ENCODE measurements at places on chromosomes 12 and 14. TPM values are rescaled to one million over a fixed set of nuclear protein-coding genes. Genes with fewer than 3 reads are reported as not detected.
A peak's percentile ranks its signal among the peaks of the same experiment; 100 is the strongest.

DNA sequence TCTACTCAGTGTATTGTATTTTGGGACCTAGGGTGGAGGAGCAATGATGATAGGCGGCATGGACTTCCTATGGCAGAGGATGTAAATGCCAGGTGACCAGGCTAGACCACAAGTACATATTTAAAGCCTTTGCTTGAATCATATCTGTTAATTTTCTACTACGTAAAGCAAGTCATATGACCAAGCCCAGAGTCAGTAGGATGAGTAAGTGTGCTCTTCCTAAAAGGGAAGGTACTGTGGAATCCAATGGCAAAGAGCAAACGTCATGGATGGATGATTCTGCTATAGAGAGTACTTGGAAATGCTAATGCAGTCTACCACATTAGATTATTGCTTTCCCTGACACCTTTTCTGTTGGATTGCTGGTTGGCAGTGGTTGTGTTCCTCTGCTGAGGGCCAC, 16.8 kb downstream of the GPATCH2L start:
- H3K27ac ChIP-seq, result no peak overlapping the region
- H3K4me1 ChIP-seq, result peaks cover 12% of the 10 kb centered on the region
- H3K4me3 ChIP-seq, result no peak overlapping the region
- DNase-seq, result no peak
- H3K27me3 ChIP-seq, result no peaks in the 10 kb centered on the region

GRCh38 chr12:91017043-91017442, 12.3 kb upstream of the EPYC start:
- H3K4me3 ChIP-seq, result no peak overlapping the region
- H3K27me3 ChIP-seq, result peaks cover 9% of the 10 kb centered on the region
- no peak for DNase-seq
- no peaks in the 10 kb centered on the region for H3K36me3 ChIP-seq
- H3K4me1 ChIP-seq, result no peaks in the 10 kb centered on the region

Gene SIX6
- not detected for polyA plus RNA-seq

DNA sequence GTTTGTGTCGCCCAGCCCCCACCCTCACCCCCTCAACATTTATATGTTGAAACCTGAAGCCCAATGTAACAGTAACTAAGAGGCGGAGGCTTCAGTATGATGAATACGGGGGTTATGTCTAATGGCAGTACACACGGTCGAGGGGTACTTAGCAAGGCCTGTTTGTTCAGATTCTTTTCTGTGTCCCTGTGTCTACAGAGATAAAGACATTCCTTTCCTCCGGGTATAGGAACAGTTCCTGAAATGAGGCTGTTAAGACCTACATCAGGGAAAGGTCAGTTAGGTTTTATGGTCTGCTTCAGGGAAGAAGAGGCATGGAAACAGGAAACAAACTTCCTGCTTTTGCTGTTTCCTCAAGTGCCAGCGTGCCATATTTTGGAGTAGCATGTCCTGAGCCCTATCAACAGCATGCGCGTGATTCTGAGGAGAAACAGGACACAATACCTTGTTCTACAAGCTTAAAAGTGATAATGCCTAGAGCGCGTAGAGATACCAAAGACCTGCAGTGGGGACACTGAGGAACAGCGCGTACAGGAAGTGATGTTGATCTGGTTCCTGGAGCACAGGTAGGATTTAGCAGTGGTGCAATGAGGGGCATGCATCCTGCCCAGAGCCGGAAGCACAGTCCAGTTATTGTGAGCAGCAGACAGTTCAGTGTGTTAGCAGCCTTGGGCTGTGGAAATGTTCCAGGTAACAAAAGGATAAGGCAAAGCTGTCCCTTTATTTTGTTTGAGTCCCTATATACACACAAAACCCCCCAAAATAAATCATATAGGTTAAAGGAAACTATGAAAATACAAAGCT, 47.2 kb downstream of the FGD4 start:
- H3K27me3 ChIP-seq, result no peaks in the 10 kb centered on the region
- H3K36me3 ChIP-seq, result no peaks in the 10 kb centered on the region
- H3K4me3 ChIP-seq, result no peak overlapping the region

DNA sequence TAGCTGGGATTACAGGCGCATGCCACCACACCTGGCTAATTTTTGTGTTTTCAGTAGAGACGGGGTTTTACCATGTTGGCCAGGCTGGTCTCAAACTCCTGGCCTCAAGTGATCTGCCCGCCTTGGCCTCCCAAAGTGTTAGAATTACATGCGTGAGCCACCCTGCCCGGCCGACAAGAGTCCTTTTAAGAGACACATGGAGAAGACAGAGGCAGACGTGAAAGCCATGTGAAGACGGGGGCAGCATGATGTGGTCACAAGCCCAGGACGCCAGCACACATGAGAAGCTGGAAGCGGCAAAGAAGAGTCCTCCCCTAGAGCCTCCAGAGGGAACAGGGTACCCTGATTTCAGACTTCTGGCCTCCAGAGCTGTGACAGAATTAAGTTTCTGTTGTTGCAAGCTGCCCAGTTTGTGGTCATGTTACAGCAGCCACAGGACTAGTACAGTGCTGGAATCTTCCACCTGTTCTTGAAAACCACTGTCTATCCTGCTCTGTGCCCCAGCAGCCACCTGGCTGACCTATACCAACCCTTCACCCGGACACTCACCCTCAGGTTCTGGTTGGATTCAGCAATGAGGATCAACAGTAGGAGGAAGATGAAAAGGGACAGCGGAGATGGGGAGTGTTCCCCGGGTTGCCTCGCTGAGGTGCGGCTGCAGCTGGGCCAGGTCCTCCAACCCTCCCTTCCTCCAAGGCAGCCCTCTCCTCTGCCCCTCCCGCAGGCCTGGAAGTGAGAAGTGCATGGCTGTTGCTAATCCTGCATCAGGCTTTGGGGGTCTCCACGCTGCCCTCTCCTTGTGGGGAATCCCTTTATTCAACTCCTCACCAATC, 16.9 kb downstream of the VPS37B start:
- H3K27me3 ChIP-seq, result no peaks in the 10 kb centered on the region
- DNase-seq, result no peak
- peaks cover 9% of the 10 kb centered on the region for H3K36me3 ChIP-seq

DNA sequence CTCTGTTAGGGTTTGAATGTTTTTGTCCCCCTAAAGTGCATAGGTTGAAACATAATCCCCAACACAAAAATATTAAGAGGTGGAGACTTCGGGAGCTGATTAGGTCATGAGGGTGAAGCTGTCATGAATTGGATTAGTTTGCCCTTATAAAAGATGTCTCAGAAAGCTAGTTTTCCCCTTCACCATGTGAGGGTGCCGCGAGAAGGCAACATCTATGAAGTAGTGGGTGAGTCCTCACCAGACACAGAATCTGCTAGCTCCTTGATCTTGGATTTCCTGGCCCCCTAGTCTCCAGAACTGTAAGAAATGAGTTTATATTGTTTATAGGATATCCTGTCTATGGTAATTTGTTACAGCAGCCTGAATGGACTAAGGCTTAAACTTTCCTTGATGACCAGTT, 301.5 kb upstream of the ATP2B1 start:
- H3K4me3 ChIP-seq, result no peak overlapping the region
- H3K4me1 ChIP-seq, result peaks cover 7% of the 10 kb centered on the region
- H3K27ac ChIP-seq, result no peak overlapping the region
- no peaks in the 10 kb centered on the region for H3K27me3 ChIP-seq

- peak overlapping the region; percentile 39 for H3K4me3 ChIP-seq
- no peak for DNase-seq
- peaks cover 38% of the 10 kb centered on the region for H3K4me1 ChIP-seq
- H3K27me3 ChIP-seq, result no peaks in the 10 kb centered on the region
These were observed 17.0 kb downstream of the VCPKMT start for GRCh38 chr14:50099335-50099734.

GRCh38 chr14:83607682-83608081, 1922.3 kb upstream of the FLRT2 start:
- no peaks in the 10 kb centered on the region for H3K27me3 ChIP-seq
- H3K36me3 ChIP-seq, result no peaks in the 10 kb centered on the region
- no peak overlapping the region for H3K4me3 ChIP-seq
- no peak overlapping the region for H3K27ac ChIP-seq
- no peak for DNase-seq

Gene GLT8D2
- polyA plus RNA-seq, result not detected

- no peaks in the 10 kb centered on the region for H3K4me1 ChIP-seq
- DNase-seq, result no peak
These were observed 422.7 kb upstream of the SYT1 start for GRCh38 chr12:78441737-78442453.

DNA sequence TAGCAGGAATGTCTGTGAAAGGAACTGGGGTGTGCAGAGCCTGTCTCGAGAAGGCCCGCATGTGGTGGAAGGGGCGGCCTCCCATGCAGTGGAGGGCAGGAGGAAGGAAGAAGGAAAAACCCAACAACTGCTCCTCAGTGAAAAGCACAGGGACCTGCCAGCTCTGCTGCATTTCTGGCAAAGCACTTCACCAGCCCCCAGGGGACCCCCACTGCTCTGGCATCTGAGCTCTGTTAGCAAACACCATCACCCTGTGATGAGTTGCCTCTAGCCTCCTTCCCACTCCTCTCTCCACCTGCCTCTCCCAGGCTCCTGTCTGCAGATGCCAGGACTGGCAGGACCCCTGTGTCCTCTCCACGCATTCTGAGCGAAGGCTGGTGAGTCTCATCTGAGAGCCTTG, 69.0 kb upstream of the DDX11 start:
- H3K27me3 ChIP-seq, result peaks cover 4% of the 10 kb centered on the region
- H3K4me3 ChIP-seq, result no peak overlapping the region
- no peak overlapping the region for H3K27ac ChIP-seq
- DNase-seq, result no peak
- no peaks in the 10 kb centered on the region for H3K4me1 ChIP-seq

Gene PTPN6
- 740 TPM for polyA plus RNA-seq

- H3K4me1 ChIP-seq, result no peaks in the 10 kb centered on the region
- H3K36me3 ChIP-seq, result no peaks in the 10 kb centered on the region
- no peak overlapping the region for H3K27ac ChIP-seq
- no peaks in the 10 kb centered on the region for H3K27me3 ChIP-seq
- no peak overlapping the region for H3K4me3 ChIP-seq
- DNase-seq, result no peak
These were observed 585.6 kb downstream of the GALC start for GRCh38 chr14:87407344-87407743.

DNA sequence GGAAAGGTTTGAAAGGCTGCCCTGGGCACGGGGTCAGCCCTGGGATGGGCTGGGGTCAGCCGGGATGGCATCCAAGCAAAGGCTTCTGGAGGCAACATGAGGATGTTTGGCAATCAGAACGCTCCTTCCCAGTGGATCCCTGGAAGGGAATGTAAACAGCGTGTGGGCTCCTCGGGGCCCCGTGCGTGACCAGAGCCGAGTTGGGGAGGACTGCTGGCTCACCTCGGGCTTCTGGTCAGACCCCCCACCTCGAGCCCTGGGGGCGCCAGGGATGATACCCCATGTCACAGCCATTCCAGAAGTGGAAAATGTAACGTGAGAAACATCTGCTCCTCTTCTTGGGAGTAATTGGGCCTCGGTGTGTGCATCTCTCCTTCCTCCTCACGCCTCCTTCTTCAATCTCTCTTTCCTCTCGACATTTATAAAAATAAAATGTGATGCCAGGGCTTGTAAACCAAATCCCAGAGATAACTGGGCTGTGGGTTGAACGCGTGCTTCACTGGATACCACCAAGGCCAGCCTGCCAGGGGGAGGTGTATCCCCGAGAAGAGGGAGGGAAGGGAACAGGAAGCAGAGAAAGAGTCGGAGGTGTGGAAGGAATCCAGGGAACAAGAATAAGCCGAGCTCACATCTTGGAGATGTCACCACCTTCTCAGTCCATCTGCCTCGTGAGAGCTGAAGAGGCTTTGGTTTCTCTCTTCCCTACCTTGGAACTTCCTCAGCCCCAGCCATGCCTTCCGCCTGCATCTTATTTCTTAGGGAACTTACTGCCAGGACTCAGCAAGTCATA, 144.8 kb downstream of the NUAK1 start:
- no peak overlapping the region for H3K4me3 ChIP-seq
- no peak for DNase-seq
- no peaks in the 10 kb centered on the region for H3K36me3 ChIP-seq
- H3K27ac ChIP-seq, result no peak overlapping the region
- H3K4me1 ChIP-seq, result no peaks in the 10 kb centered on the region

Gene IL31
- polyA plus RNA-seq, result not detected

Gene NELL2
- 0.24 TPM for polyA plus RNA-seq

DNA sequence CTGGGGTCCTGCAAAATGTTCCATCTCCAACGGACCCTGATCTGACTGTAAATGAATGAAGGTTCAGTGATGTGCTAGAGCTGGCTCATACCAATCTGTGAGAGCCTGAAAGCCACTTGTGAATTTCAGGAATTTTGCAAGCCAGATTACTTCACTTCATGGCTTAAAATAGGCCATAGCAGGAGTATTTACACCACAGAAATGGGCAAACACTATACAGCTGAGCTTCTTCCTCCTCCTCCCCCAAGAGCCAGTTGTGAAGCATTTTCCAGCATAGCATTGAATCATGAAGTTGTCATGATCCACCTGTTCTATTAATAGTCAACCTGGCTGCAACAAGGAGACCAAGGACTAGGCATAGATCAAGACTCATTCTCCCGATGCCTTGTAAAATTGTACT, 141.3 kb upstream of the RASSF8 start:
- H3K36me3 ChIP-seq, result no peaks in the 10 kb centered on the region
- no peak for DNase-seq
- peaks cover 1% of the 10 kb centered on the region for H3K27me3 ChIP-seq

- no peaks in the 10 kb centered on the region for H3K36me3 ChIP-seq
- no peaks in the 10 kb centered on the region for H3K27me3 ChIP-seq
These were observed 68.9 kb downstream of the ALG10B start for GRCh38 chr12:38385486-38385885.

Gene NEUROD4
- polyA plus RNA-seq, result not detected

GRCh38 chr12:68240975-68241374, 12.4 kb downstream of the IL22 start:
- peaks cover 34% of the 10 kb centered on the region for H3K4me1 ChIP-seq
- no peaks in the 10 kb centered on the region for H3K27me3 ChIP-seq
- H3K4me3 ChIP-seq, result peak overlapping the region; percentile 62

DNA sequence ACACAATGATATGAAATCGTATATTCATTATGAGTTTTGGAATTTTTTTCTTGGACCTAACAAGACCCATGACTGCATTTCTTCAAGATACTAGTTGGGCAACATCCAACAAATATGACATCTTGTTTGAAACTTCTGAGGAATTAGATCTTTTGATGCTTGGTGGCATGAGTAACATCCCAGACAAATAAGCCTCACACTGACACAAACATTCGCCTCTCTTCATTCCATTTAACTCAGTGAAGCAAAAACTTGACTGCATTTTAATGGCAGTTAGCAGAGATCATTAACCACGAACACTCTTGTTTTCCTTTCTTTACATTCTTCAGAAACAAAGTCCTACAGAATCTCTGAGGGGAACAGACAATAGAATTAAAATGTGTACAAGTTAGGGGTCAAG, 758.3 kb downstream of the C12orf50 start:
- H3K4me3 ChIP-seq, result no peak overlapping the region
- H3K4me1 ChIP-seq, result no peaks in the 10 kb centered on the region
- H3K36me3 ChIP-seq, result no peaks in the 10 kb centered on the region
- no peaks in the 10 kb centered on the region for H3K27me3 ChIP-seq
- no peak for DNase-seq

All from naive B cell (primary cell).